ENCODE measurements at places on chromosomes 6 and 20.

- no peak for DNase-seq
Observed at GRCh38 chr20:22324505-22324904, 259.9 kb downstream of the FOXA2 start.

- no peak for DNase-seq
Observed at GRCh38 chr20:51122931-51123658, 100.2 kb upstream of the KCNG1 start.

GRCh38 chr20:53723621-53724020 is 130.0 kb upstream of the ZNF217 start:
- no peak for DNase-seq

DNA sequence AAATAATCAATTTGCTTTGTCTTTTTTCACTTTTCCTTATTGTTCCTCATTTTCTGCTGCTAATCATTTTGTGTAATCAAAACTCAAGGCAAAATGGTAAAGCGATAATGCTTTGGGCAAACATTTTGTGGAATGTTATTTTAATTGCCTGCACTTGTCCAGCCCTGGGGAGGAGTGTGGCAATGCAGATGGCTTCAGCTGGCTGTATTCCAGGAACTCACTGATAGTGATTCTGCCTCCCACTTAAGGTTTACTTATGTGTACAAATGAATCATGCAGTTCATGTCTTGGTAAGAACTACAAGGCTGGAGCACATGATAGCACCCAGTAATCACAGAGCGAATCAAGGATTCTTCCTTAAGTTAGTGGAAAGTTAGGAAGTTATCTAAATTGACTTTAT is 107.8 kb downstream of the COL19A1 start:
- peak; percentile 59 for DNase-seq

DNA sequence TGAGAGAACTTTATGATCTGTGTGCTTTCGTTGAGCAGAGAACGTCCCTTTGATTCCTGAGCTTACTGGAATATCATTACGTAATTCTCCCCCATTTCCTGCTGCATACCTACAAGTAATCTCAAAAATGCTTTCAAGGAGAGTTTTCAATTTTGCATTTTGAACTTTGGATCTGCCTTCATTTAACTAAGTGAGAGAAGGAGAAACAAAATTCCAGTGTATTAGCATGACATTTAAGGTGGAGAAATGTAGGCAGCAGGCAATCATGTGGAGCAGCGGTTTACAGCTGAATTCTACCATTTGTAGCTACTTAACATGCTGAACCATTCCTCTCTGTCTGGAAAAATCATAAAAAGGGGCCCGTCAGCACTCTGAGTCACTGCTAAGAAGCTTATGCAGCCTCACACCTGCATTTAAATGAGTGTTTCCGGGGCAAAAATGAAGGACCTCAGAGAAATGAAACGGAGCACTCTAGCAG is 451.5 kb downstream of the PLCB1 start:
- no peak for DNase-seq

DNA sequence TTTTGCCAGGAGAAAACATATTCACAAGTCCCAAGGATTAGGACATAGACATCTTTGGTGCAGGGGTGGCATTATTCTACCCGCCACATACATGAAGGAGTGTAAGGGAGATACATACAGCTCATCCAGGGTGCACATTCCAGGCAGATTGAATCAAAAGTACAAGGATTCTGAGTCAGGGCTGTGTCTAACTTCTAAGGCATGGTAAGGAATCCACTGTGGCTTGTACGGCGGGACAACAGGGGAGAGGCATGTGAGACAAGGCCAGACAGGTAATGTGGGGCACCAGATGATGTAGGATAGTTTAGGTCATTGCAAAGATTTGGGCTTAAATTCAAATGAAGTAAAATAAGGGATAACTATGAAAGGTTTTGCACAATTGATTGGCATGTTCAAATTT is 780.9 kb downstream of the C6orf118 start:
- DNase-seq = no peak

DNA sequence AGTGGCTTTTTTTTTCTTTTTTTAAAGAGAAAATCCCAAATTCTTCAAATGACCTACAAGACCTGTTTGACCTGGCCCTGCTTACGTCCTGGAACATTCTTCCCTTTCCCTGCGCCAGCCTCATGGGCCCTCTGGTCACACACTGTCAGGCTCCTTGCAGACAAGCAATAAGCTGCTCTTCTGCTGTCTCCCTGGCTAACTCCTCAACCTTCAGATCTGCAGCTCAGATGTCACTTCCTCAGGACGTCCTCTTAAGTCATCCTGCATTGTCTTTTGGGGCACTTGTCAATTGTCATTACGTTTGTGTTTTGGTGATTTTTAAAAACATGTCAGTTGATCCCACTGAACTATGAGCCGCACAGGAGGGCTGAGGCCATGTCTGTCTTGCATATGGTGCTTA is 28.9 kb upstream of the SLC35D3 start:
- no peak for DNase-seq

DNA sequence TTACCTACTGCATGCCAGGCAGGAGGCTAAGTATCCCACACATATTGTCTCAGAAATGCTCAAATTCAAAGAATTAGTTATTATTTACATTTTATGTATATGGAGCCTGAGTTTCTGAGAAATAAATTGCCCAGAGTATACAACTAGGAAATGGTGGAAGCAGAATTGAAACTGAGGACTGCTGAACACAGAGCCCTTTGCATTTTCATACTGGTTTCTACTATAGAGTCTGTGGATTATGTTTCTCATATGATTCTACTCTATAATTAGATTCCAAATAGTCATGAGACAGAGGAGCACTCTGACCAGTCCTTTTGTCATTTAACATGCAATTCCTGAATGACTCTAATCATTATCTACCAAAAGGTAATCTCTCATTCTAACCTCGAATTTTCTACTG is 254.3 kb downstream of the LMBRD1 start:
- no peak for DNase-seq

- no peak for DNase-seq
Observed at GRCh38 chr6:33590531-33591198, 10.6 kb upstream of the BAK1 start.

DNA sequence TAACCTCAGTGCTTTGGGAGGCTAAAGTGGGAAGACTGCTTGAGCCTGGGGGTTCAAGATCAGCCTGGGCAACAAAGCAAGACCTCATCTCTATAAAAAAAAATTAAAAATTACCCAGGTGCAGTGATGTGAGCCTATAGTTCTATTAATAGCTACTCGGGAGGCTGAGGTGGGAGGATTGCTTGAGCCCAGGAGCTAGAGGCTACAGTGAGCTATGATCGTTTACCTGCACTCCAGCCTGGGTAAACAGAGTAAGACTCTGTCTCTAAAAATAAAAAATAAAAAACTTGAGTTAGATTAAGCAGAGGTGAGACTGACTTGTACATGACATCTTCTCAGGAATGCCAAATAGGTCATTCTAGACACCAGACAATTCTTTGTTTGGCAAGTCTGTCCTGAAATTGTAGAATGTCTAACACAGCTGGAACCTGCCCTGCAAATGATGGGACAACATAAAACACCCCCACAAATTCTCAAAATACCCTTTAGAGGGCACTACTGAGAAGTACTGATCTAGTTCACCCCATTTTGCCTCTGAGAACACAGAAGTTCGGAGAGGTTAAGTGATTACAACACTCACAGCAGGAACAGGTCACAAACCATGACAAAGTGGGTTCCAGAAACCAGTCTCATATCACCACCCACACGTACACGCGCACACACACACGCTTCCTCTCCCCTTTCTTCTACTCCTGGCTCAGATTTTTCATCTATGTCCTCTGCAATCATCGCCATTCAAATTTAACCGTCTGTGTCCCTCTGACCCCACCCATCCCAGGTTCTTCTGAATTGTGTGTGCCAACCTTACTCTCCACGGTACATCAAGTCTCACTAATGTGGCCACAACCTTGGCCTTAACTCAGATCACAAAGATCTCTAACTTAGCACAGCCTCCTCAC is 38.3 kb downstream of the ARHGAP18 start:
- DNase-seq = no peak

DNA sequence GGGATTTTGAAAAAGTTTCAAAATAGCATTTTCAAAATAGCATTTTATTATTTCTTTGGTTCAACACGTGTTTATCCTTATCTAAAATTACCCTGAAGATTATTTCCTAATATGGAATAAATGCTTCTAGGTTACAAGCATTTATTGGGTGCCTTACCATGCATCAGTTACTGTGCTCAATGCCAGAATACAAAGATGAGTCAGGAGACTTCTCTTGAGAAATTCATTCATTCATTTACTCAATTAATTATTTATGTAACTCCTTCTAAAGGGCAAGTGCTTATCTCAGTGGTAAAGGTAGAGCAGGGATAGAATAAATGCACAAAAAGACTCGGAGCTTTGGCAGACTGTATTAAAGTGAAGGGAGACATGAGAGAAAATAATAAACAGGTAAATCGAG is 150.1 kb upstream of the PDE7B start:
- DNase-seq = no peak

DNA sequence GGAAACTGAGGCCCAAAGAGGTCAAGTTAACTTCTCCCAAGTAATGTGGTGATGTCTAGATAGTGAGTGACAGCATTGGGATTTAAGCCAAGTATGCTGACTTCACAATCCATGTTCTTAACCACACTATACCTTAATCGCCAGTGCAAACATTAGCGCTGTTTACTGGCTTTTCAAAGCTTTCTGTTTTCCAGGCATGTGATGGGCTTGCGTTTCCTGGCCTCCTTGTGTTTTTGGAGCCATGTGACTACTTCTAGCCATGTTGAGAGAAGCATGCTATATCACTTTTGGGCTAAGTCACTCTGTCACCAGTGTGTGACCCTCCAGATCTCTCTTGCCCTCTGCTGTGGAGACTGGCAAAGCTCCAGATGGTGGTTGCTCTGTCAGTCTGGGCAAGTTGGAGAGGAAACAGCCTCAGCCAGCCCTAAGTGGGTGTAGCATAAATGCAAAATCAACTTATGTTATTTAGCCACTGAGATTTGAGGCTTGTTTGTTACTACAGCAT is 76.9 kb downstream of the ANKRD6 start:
- DNase-seq = no peak

DNA sequence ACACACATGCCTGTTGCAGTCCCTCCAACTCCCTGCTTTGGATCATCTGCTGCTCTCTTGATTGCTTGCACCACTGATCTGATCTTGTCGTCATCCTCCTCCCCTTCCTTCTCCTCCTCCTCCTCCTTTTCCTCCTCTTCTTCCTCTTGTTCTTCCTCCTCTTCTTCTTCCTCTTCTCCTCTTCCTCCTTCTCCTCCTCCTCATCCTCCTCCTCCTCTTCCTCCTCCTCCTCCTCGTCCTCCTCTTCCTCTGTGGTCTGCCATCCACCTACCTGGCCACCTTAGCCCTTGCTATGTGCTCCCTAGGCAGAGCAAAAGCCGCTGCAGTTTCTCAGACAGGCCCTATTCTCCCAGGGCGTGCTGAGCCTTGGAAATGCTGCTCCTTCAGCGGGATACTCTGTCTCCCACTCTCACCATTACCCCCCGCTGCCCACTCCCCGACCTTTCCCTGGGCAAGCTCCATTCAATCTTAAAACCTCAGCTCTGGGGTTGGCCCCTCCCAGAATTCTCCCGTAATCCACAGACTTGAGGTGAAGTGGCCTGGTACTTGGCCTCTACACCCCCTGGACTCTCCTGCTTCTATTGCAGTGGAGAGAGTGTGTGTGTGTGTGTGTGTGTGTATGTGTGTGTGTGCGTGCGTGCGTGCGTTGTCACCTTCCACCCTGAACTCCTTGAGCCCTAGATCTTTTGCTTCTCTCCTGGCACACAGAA is 105.0 kb downstream of the SASH1 start:
- DNase-seq = no peak

DNA sequence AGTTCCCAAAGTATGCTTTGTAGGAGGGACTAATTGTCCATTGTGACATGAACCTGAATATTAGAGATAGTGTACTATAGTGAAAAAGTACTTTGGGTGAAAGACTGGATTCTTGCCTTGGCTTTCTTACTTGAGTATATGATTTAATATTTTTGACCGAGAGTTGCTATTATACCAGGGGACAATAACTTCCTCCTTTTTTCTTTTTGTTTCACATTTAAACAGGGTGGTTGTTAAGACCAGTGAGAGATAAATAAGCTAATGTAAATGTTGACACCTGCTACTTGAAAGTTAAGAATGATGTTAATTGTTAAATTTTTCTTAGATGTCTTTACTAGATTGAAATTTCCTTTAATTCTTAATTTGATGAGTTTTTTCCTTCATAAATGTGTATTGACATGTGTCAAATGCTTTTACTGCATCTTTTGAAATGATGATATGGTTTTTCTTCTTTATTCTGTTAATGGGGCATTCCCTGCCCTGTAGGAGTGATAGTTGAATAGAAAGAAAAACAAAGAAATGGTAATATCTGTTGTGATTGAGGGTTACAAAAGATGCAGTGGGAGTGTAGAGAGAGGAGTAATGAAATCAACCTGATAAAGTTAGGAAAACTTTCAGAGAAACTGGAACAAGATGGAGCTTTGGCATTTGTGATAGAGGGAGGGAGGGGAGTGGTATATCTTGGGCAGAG is 48.4 kb downstream of the ZFAND3 start:
- DNase-seq = no peak

- no peak for DNase-seq
Observed at GRCh38 chr6:140414966-140415620, 1040.6 kb upstream of the CITED2 start.

DNA sequence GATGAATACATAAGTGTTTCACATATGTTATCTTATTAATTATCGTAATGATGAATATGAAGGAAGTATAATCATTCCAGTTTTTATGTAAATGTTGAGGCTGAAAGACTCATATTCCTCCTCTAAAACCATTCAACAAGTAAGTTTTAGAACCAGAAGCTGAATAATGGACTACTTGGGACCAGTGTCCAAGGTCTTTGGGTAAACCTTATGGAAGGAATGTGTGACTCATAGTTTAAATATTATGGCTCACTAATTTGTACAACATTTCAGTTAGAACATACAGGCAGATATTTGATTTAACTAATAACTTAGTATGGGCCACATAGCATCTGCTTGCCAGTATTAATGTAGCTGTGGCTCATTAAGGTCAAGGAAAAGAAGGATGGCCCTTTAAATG is 209.6 kb downstream of the TFAP2B start:
- DNase-seq = no peak

DNA sequence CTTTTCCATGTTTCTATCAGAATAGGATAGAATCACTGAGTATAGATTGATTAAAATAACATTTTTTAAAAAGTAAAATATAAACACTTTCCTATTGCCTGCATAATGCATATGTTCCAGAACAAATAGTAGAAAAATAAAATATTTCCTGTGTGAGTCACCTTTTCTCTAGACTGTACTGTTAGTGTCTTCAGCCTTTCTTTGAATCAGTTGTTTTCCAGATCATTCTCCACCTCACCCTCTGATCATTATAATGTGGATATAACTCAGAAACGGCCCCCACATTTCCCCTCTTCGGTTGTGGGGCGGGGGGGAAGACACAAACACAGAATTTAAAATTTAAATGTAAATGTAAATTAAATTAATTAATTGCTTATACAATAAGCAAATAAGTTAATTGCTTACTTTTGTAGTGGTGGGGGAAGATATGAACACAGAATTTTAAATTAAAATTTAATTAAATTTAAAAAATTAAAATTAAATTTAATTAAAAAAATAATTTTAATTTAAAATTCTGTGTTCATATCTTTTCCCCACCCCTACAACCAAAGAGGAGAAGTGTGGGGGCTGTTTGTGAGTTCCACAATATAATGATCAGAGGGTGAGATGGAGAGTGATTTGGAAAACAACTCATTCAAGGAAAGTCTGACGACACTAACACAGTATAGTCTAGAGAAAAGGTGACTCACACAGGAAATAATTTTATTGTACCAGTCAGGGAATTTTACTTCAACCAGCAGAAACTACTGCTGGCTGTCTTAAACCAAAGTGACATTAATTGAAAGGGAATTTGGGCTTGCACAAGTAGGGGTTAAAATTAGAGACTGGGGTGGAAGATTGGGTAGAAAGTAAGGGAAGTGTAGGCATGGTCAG is 37.1 kb upstream of the PROKR2 start:
- no peak for DNase-seq

Data from NCI-H2171 (cell line).